ENCODE measurements at places on chromosomes 7 and 10.

GRCh38 chr10:3500408-3500856 lies 284.6 kb downstream of the KLF6 start:
- peak; percentile 74 for DNase-seq

GRCh38 chr7:29192811-29193210 lies 1.8 kb upstream of the CHN2 start:
- no peak for DNase-seq

- no peak for DNase-seq
These were observed 29.6 kb downstream of the WBP1L start for GRCh38 chr10:102773320-102773719.

DNA sequence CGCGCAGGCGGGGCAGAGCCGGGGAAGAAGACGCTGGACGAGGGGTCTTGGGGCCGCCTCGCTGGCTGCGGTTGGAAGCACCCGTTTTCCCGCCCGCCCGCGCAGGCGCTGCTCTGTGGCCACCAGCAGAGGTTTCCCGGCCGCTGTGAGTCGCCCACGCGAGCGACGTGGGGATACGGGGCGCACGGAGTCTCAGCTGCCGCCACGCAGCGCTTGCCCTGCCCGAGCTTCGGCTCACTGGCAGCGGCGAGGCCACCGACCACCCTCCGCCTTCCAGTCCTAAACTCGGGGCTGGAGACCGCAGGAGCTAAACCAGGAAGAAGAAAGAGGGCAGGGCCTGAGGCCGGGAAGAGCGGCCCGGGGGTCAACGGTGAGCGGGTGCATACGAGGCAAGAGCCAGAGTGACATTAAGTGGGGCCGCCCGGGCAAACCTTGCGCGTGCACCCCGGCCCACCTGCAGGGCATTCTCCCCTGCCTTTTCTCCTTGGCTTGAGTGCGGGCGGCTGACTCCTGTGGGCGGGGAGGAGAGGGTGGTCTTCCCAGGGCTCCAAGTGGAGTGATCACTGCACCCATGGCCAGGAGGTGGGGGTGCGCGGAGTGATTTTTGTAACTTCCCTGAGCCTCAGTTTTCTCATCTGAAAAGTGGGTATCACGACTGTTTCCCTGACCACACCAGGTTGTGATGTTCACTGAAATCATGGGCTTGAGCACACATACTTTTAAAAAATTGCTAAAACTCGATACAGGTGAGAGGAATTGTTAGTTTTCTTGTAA lies 7.1 kb upstream of the EMX2 start:
- DNase-seq, result no peak

- no peak for DNase-seq
These were observed 310.5 kb downstream of the GPAM start for GRCh38 chr10:111873041-111873440.

- no peak for DNase-seq
These were observed 192.6 kb downstream of the CFTR start for GRCh38 chr7:117672453-117672852.

- DNase-seq, result no peak
These were observed 49.4 kb upstream of the MSRB2 start for GRCh38 chr10:23046027-23046426.

GRCh38 chr7:148058092-148058491 lies 532.5 kb upstream of the C7orf33 start:
- no peak for DNase-seq

DNA sequence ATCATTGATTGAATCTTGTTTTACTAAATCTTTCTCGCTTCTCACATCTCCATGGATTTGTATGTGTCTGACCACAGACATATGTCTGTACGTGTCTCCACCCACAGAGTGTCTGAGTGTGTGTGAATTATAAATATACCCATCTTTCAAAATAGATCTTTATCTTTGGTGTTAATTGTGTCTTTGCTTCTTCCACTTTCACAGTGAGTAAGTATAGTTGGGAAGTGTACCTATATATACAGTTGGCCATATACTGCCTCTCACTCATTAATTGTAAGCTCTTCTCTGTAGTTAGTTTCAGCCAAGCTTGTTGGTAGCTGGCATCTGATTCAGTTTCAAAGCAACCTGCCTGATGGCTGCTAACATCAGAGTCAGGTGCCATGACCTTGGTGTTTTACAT lies 18.4 kb downstream of the EEPD1 start:
- DNase-seq, result no peak

DNA sequence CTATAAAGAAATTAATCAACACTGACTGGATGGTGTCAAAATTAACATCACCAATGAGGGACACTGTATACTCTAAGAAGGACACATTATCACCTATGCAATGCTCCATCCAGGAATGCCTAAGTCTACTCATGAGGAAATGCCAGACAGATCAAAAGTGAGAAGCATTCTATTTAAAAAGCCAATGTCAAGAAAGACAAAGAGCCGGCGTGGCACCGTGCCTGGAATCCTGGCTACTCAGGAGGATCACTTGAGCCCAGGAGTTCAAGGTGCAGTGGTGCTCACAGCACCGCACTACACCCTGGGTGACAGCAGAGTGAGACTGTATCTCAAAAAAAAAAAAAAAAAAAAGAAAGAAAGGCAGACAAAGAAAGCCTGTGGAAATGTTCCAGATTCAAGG lies 45.5 kb upstream of the ANAPC16 start:
- DNase-seq, result no peak

- DNase-seq, result peak; percentile 80
These were observed 10.8 kb downstream of the NKX6-2 start for GRCh38 chr10:132774902-132775863.

DNA sequence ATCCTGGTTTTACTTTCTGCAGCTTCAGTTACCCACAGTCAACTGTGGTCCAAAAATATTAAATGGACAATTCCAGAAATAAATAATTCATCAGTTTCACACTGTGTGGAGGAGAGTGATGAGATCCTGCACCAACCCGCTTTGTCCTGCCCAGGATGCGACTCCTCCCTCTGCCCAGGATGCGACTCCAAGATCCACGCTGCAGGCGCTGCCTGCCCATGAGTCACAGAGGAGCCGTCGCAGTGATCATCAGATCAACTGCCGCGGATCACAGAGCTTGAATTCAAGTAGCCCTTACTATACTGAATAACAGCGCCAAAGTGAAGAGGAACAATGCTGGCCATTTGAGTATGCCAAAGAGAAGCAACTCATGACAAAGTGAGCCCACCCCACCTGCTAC lies 61.5 kb downstream of the GRB10 start:
- peak; percentile 15 for DNase-seq

DNA sequence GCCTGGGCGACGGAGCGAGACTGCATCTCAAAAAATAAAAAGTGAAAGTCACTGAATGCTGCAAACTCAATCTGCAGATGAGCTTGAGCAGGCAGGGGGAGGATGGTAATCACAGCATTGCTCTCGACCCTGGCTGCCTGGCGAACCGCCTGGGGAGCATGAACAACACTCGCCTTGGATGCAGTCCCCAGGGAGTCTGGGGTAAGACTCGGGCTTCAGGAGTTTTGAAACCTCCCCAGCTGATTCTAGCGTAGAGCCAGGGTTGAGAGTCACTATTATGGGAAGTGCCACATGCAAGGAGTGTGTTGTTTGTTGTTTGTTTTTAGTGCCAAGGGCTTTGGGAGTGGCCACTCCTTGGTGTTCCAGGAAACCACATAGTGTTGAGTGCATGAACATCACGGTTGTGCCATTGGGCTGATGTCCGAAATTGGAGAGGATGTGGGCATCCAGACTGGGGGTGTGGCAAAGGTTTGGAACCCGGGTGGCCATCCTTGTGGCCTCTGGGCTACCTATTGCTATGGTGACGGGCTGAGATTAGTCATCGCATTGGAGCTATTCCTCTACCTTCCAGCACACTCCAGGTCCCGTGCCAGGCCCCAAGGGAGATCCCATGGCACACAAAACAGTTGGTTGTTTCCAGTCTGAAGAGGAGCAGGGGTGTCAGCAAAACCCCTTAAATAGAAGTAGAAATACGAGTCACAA lies 92.6 kb downstream of the RGS10 start:
- peak; percentile 88 for DNase-seq

DNA sequence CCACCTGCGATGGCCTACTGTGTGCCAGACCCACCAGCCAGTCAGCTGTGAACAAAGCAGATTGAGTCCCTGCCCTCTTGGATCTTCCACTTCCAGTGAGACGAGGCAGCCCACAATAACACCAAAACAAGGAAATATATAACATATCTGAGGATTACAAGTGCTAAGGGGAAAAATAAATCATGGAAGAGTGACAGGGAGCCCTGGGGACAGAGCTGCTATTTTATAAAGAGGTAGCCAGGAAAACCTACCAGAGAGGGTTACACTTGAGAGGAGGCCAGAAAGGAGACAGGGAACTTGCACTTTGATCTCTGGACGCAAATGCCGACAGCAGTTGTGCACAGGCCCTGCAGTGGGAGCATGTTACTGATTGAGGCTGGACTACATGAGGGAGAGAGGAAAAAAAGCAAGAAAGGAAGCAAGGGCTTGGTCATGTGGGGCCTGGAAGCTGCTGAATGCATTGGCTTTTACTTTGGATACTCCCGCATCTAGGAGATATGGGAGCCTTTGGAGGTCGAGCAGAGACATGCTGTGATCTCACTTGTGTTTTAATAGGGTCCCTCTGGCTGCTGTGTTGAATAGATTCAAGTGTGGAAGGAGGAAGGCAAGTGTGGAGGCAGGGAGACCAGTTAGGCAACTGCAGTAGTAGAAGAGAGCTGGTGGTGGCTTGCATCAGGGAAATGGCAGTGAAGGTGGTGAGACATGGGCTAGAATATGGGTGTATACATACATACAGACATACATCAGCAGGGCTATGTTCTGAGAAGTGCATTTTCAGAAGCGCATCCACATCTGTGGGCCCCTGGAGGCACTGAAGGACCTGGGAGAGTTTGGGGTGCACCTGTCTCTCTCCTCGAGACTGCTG lies 26.2 kb downstream of the MINDY4 start:
- no peak for DNase-seq

- no peak for DNase-seq
These were observed 52.6 kb upstream of the FAM180A start for GRCh38 chr7:135801045-135801693.

GRCh38 chr10:21293518-21294356 lies 231.7 kb downstream of the SKIDA1 start:
- DNase-seq, result no peak

- no peak for DNase-seq
These were observed 84.6 kb downstream of the MAD1L1 start for GRCh38 chr7:2148189-2148588.

DNA sequence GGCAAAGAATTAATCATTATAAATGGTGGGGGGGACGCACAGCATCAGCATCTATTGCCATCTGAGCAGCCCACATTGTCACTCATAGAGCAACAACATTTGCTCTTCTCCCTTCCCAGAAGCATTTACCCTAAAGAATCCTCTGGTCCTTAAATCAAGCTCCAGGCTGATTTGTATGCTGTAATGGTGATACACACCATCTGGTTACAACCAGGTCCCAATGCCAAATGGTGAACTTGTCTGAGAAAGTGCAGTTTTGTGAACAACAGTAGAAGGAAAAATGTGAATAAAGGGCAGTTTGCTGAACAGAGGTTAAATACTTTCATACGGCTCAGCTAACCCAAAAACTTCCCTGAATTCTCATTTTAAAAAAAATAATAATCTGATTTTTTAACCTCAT lies 38.8 kb upstream of the TCF7L2 start:
- no peak for DNase-seq

DNA sequence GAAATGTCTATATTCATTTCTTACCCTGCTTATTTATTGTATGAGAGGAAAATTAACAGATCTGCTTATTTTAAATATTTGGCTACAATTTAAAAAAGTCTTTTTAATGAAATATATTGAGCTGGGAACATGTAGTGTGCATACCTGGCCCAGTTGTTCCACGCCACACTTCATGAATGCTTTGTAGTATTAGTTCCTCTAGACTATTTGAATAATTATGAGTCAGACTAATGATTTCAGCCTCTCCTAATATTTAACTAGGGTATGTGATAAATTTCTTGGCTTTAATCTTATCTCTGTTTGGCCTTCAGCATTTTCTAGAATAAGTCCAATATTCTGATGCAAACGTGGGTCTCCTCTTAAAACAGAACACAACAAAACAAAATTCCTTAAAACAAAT lies 226.6 kb downstream of the CREB5 start:
- DNase-seq, result no peak

- peak; percentile 72 for DNase-seq
These were observed 2.3 kb downstream of the KLF6 start for GRCh38 chr10:3782451-3783315.

DNA sequence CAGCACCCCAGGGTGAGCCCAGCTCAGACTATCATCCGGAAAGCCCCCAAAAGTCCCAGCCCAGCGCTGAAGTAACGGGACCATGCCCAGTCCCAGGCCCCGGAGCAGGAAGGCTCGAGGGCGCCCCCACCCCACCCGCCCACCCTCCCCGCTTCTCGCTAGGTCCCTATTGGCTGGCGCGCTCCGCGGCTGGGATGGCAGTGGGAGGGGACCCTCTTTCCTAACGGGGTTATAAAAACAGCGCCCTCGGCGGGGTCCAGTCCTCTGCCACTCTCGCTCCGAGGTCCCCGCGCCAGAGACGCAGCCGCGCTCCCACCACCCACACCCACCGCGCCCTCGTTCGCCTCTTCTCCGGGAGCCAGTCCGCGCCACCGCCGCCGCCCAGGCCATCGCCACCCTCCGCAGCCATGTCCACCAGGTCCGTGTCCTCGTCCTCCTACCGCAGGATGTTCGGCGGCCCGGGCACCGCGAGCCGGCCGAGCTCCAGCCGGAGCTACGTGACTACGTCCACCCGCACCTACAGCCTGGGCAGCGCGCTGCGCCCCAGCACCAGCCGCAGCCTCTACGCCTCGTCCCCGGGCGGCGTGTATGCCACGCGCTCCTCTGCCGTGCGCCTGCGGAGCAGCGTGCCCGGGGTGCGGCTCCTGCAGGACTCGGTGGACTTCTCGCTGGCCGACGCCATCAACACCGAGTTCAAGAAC lies 1.1 kb downstream of the VIM start:
- peak; percentile 38 for DNase-seq

DNA sequence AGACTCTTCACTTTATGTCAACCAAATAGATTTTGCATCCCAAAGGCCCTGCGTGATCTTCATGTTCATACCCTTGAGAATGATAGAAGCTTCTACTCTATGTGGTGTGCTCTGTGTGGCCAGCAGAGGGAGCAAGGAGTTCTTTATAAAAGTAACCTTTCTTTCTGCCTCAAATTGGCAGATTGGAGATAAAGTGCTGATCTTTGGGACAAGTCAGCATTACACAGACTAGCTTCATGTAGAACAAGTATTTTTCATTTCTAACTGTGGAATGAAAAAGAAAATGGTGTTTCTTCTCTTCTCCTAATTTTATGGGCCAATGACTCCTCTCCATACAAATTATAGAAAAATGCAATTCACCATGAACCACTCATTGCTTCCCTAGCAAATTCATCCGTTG lies 1214.1 kb downstream of the SORCS1 start:
- DNase-seq, result no peak

- DNase-seq, result no peak
These were observed 78.3 kb downstream of the EGFR start for GRCh38 chr7:55097100-55097499.
